Liver (tissue), 10 donors: ENCODE measurements at places on chromosomes 16 and 17. TPM values are rescaled to one million over a fixed set of nuclear protein-coding genes. Genes with fewer than 3 reads are reported as not detected.

The KCNJ2 gene
- 2.7 TPM for total RNA-seq

The TBC1D3G gene
- not detected for total RNA-seq

The HOXB1 gene
- total RNA-seq: not detected

The HSF4 gene
- 0.42 TPM for total RNA-seq

The IL34 gene
- 0.25 TPM for total RNA-seq

The NBR1 gene
- 74.6 TPM for total RNA-seq

The BAHCC1 gene
- 3.9 TPM for total RNA-seq

The CBFA2T3 gene
- 3.4 TPM for total RNA-seq

The IL21R gene
- 0.84 TPM for total RNA-seq

The SLFN14 gene
- total RNA-seq: under 0.01 TPM

GRCh38 chr16:69563605-69564580 is 1.9 kb upstream of the NFAT5 start:
- H3K4me1 ChIP-seq: peaks cover 28% of the 10 kb centered on the region
- H3K27me3 ChIP-seq: no peaks in the 10 kb centered on the region
- no peak for DNase-seq
- H3K4me3 ChIP-seq: peak overlapping the region; percentile 92
- H3K36me3 ChIP-seq: no peaks in the 10 kb centered on the region

DNA sequence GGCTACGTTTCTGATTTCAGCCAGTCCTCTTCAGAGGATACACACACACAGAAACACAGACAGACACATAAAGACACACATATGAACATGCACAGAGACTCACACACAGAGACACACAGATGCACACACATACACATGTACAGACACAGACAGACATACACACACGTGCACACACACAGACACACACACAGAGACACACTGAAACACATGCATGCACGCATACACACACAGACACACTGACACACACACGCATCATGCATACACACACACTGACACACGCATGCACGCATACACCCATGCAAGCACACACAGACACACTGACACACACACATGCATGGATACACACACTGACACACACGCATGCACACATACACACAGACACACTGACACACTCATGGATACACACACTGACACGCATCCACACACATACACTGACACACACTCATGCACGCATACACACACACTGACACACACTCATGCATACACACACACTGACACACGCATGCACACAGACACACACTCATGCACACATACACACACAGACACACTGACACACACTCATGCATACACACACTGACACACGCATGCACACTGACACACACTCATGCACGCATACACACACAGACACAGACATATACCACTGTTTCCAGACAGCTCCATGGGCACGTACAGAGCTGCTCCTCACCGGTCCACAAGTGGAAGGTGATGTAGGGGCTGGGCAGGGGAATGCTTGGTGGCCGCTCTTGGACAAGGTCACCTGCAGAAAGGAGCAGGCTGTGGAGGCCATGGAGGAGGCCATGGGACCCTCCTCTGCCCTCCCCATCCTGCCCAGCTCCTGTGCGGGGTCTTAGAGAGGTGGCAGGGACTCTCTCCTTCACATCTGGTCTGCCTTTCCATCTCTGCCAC is 30.1 kb upstream of the MFSD6L start:
- no peak overlapping the region for H3K4me3 ChIP-seq
- no peaks in the 10 kb centered on the region for H3K4me1 ChIP-seq
- no peaks in the 10 kb centered on the region for H3K36me3 ChIP-seq
- no peak for DNase-seq
- no peaks in the 10 kb centered on the region for H3K27me3 ChIP-seq

DNA sequence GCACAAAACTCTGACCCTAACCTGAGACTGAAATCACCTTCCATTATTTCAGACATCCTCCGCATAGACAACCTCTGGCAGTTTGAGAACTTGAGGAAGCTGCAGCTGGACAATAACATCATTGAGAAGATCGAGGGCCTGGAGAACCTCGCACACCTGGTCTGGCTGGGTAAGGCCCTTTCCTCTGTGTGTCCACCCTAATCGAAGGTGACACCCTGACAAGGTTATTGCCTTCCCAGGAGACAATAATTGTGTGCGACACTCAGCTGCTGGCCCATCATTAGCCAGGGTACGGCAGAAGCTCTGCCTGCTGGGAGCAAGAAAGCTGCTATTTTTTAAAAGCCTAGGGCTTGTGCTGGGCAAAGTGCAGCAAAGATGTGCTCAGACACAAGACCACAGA is 11.1 kb downstream of the DRC3 start:
- no peaks in the 10 kb centered on the region for H3K4me1 ChIP-seq
- no peaks in the 10 kb centered on the region for H3K27me3 ChIP-seq
- no peak overlapping the region for H3K27ac ChIP-seq
- no peak overlapping the region for H3K4me3 ChIP-seq

DNA sequence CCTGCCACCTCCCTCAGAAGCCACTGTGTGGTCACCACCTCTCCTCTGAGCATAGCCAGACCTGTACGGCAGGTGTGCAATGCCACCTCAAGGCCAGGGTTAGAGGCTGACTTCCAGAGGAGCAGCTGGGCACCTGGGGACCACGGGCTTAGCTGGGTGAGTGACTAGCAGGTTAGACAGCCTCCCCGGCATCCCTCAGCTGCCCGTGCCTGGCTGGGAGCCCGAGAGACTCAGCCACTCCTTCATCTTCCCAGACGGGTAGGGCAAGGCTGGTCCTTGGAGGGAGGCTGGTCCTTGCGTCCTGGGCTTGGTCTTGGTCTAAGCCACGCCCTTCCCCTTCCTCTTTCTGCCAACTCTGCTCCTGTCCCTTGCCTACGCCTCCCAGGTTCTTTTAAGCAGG is 7.8 kb downstream of the CRHR1 start:
- H3K4me1 ChIP-seq: no peaks in the 10 kb centered on the region
- no peaks in the 10 kb centered on the region for H3K36me3 ChIP-seq
- DNase-seq: no peak

- H3K36me3 ChIP-seq: no peaks in the 10 kb centered on the region
- no peak for DNase-seq
- no peak overlapping the region for H3K4me3 ChIP-seq
- no peaks in the 10 kb centered on the region for H3K4me1 ChIP-seq
- no peak overlapping the region for H3K27ac ChIP-seq
- H3K27me3 ChIP-seq: no peaks in the 10 kb centered on the region
Observed at GRCh38 chr16:22926105-22926751, 112.3 kb downstream of the HS3ST2 start.

GRCh38 chr16:86955136-86955855 is 361.9 kb downstream of the C16orf95 start:
- H3K4me3 ChIP-seq: no peak overlapping the region
- H3K36me3 ChIP-seq: no peaks in the 10 kb centered on the region
- no peaks in the 10 kb centered on the region for H3K4me1 ChIP-seq
- peaks cover 4% of the 10 kb centered on the region for H3K27me3 ChIP-seq
- H3K27ac ChIP-seq: no peak overlapping the region

DNA sequence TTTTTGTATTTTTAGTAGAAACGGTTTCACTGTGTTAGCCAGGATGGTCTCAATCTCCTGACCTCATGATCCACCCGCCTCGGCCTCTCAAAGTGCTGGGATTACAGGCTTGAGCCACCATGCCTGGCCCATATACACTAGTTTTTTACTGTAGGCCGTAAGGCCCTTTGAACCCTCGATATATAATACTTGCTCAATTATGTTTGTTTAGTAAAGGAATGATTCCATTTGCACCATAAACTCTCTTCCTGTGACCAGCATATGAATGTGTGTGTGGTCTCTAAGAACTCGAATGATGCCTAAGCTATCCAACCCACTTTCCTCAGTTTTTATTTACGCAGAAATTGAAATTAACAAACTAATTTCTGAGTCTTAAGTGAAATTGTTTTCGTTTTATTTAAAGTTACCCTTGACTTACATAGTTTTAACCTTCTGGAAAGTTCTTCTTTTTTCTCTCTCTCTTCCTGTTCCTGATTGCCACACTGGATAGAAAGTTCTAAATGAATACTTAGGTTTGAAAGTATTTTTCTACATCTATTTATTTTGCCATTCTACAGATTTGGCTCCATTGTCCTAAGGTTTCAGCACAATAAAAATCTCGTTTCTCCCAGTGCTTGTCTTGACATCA is 37.9 kb downstream of the PIGL start:
- no peaks in the 10 kb centered on the region for H3K27me3 ChIP-seq
- H3K27ac ChIP-seq: peak overlapping the region; percentile 76
- H3K4me1 ChIP-seq: peaks cover 18% of the 10 kb centered on the region

DNA sequence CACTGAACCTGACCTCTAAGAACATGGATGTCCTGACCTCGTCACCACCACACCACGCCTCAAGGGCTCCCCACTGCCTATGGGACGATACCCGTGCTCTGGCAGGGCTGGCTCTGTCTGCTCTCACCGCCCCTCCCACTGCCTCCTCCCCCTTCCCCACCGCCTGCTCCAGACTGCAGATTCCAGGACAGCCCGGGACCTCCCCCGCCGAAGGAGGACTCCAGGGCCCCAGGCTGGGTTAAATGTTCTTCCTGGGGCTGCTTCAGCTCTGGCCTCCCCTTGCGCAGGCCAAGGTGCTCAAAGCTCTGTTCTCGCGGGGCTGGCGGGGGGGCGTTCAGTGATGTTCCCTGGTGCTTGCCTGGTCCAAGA is 3.1 kb downstream of the NPW start:
- no peak overlapping the region for H3K27ac ChIP-seq
- H3K4me3 ChIP-seq: no peak overlapping the region
- DNase-seq: no peak
- H3K27me3 ChIP-seq: no peaks in the 10 kb centered on the region
- H3K4me1 ChIP-seq: peaks cover 54% of the 10 kb centered on the region
- no peaks in the 10 kb centered on the region for H3K36me3 ChIP-seq

- H3K27me3 ChIP-seq: no peaks in the 10 kb centered on the region
- no peak overlapping the region for H3K27ac ChIP-seq
- no peaks in the 10 kb centered on the region for H3K36me3 ChIP-seq
- no peak overlapping the region for H3K4me3 ChIP-seq
- H3K4me1 ChIP-seq: no peaks in the 10 kb centered on the region
- no peak for DNase-seq
Observed at GRCh38 chr17:40910441-40910841, 25.4 kb upstream of the KRT20 start.

- no peaks in the 10 kb centered on the region for H3K27me3 ChIP-seq
- H3K4me3 ChIP-seq: no peak overlapping the region
- H3K27ac ChIP-seq: no peak overlapping the region
Observed at GRCh38 chr17:4331614-4332013, 34.9 kb downstream of the UBE2G1 start.

DNA sequence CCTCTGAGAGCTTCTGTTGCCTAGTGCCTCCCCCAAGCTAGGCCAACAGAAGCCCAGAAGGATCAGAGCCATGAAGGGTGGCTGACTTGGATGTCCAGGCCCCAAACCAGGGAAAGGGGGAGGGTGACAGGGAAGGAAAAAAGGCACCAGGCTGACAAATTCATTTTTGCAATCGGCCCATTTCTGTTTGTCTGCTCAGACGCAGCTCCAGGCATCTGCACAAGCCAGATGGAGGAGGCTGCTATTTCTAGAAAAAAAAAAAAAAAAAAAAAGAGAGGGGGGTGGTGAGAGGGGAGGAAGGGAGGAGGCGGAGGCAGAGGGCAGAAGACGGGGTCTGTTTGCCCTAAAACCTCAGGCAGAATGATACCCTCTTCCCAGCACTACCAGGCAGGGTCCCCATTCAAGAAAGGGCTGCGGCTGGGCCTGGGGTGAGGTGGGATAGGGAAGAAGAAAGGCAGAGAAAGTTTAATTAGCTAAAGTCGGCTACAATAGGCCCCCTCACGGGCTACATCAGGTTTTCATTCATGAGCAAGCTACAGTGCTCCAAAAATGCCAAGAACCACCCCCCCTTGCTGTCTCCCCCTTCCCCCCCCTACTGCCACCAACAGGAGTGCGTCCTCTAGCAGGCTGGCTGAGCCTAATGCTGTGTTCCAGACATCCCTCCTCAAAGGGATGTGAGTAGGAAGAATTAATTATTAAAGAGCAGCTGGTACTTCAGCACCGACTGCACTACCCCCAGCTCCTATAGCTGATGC is 2.4 kb downstream of the HDAC5 start:
- H3K27ac ChIP-seq: no peak overlapping the region
- no peak for DNase-seq
- H3K4me1 ChIP-seq: peaks cover 17% of the 10 kb centered on the region

- peak overlapping the region; percentile 61 for H3K27ac ChIP-seq
- peaks cover 5% of the 10 kb centered on the region for H3K4me1 ChIP-seq
- H3K36me3 ChIP-seq: no peaks in the 10 kb centered on the region
- DNase-seq: no peak
Observed at GRCh38 chr17:14052886-14053615, 16.3 kb upstream of the COX10 start.

- H3K27me3 ChIP-seq: no peaks in the 10 kb centered on the region
- H3K36me3 ChIP-seq: peaks cover 3% of the 10 kb centered on the region
- no peaks in the 10 kb centered on the region for H3K4me1 ChIP-seq
- H3K4me3 ChIP-seq: no peak overlapping the region
Observed at GRCh38 chr16:47519037-47519436, 57.9 kb downstream of the PHKB start.

DNA sequence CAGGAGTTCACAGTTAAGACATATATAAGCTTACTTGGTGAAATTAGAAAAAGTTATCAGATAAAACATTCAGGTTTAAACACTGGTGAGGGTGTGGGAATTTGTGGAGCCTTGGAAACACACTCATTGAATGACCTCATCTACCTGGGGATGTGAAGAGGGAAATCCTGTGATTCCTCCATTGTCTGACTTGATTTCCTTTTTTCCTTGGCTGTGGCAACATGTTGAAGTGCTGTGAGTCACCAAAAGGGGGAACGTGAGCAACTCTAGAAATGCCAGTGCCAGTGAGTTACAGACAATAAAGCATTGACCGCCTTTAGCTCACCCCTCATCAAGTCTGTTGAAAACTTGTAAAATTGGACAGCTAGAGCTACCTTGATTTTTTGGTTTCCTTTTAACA is 1.8 kb downstream of the HMOX2 start:
- no peak for DNase-seq
- H3K4me3 ChIP-seq: no peak overlapping the region
- no peak overlapping the region for H3K27ac ChIP-seq
- H3K36me3 ChIP-seq: no peaks in the 10 kb centered on the region
- peaks cover 2% of the 10 kb centered on the region for H3K4me1 ChIP-seq
- H3K27me3 ChIP-seq: no peaks in the 10 kb centered on the region

GRCh38 chr16:87076331-87076949 is 240.8 kb downstream of the C16orf95 start:
- H3K27me3 ChIP-seq: no peaks in the 10 kb centered on the region
- DNase-seq: no peak
- H3K4me3 ChIP-seq: no peak overlapping the region
- H3K4me1 ChIP-seq: no peaks in the 10 kb centered on the region
- no peak overlapping the region for H3K27ac ChIP-seq

GRCh38 chr17:48541036-48541576 is 3.8 kb downstream of the HOXB2 start:
- no peaks in the 10 kb centered on the region for H3K36me3 ChIP-seq
- peaks cover 2% of the 10 kb centered on the region for H3K27me3 ChIP-seq
- H3K4me3 ChIP-seq: peak overlapping the region; percentile 8
- H3K4me1 ChIP-seq: peaks cover 3% of the 10 kb centered on the region
- peak overlapping the region; percentile 72 for H3K27ac ChIP-seq

- peak overlapping the region; percentile 73 for H3K27ac ChIP-seq
- DNase-seq: no peak
- peaks cover 29% of the 10 kb centered on the region for H3K4me1 ChIP-seq
- H3K36me3 ChIP-seq: no peaks in the 10 kb centered on the region
- H3K4me3 ChIP-seq: no peak overlapping the region
Observed at GRCh38 chr16:53504665-53505064, 1.7 kb upstream of the AKTIP start.
